Spleen (tissue), 13 donors: ENCODE measurements at places on chromosomes 1 and 21.

GRCh38 chr1:198845851-198846250, 207.0 kb downstream of the PTPRC start:
- DNase-seq, result no peak

- DNase-seq, result no peak
Observed at GRCh38 chr1:58880592-58880991, 96.7 kb upstream of the JUN start.

DNA sequence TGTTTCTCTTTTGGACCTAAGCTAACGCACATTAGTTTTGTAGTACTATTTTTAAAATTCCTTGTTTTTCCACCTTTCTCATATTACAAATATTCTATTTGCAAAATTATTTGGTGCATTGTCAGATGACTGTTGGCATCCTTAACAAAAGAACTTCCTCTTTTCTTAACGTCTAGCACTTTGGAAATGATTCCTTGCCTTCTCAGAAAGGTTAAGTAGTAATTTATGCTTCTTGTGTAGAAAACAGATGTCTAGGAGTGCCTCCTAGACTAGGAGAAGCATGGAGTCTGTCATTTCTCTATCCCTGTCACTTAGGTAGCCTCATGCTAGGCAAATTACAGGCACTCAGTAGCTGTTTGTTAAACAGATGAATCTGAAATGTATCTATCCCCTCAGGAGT, 64.4 kb downstream of the HSPA13 start:
- DNase-seq, result no peak

DNA sequence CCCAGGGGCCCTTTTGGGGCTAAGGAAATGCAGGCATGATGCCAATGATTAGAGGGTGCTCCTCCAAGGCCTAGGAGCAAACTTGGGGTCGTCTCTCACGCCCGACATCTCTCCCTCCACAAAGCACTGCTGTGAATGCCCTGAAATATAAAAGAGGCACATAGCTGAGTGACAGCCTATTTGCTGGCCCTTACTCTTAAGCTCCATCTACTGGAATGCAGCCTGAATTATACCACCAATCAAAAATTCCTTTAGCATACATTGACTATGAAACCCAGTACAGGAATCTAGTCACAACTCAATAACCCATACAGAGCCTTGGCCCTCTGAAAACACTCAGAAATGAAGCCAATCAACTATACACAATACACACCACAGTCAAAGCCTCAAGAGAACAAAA, 105.5 kb downstream of the LRIG2 start:
- DNase-seq, result no peak

DNA sequence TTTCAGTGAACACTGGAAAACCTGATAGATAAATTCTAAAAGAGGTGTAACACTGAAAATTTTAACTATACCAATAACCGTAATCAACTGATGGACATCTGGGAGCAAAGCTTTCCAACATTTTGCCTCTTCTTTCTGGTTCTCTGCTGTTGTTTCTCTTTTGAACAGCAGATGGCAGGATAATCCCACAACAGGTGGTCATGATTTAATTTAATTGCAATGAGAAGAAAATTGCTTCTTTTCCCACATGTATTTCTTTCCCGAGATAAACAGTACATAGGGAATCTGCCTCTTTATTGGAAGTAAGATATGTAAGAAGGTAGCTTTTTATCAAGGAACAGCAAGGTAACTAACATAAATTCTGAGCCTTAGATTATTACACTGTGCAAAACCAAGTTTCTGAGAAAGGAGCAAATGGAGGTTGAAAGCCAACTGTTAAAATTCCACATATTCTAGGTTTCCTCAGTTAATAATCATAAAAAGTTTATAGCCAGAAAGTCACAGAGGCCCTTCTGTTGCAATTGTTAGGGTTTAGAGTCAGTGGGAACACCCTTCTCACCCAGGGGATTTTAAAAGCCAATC, 72.9 kb downstream of the RPS6KA1 start:
- DNase-seq, result no peak

DNA sequence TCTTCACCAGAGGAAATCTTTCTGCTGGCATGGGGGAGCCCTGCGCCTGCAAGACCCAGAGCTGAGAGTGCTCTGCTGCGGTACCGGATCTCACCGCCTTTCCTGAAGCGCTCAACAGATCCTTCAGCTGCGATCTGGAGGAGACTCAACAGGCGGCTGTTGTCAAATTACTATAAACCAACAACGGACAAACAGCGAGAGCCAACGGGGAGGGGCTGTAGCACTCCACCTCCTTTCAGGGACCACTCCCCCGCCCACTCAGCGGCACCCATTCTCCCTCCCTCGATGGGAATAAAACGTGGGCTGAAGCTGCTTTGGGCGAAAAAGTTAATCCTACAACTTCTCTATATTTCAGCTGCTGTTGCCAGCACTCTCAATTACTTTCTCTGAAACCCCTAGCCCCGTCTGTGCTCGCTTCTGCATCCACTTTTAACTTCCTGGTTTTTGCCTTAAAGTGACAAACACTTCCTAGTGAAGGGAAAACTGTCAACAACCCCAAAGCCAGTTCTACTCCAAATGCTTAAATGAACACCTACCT, at the start of gene FMO5:
TSS of gene FMO5 (minus strand) at position 147 of the 538 bp plus-strand sequence. CDS start 310 bp downstream, outside the sequence.
- DNase-seq, result peak; percentile 85

GRCh38 chr1:36273024-36273423, 33.1 kb upstream of the SH3D21 start:
- no peak for DNase-seq

DNA sequence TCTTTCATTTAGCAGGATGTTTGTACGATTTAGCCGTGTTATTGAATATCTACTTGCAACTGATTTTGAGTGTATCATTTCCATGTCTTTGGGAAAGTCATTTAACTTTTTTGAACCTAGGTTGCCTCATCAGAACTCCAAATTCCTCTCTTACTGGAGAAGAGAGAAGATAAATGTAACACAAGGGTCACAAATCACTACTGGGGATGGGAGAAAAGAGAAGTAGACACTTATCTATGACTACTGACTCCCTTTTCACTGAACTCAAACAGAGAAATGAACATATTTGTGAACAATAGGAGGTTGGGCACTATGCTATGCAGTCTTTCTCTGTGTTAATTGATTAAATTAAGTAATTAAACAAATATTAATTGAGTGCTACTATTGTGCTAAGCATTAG, 42.2 kb downstream of the TENT5C start:
- no peak for DNase-seq

GRCh38 chr1:154411525-154411924, 6.4 kb downstream of the IL6R start:
- no peak for DNase-seq

GRCh38 chr1:42838482-42839190, 7.8 kb upstream of the ZNF691 start:
- DNase-seq, result no peak

DNA sequence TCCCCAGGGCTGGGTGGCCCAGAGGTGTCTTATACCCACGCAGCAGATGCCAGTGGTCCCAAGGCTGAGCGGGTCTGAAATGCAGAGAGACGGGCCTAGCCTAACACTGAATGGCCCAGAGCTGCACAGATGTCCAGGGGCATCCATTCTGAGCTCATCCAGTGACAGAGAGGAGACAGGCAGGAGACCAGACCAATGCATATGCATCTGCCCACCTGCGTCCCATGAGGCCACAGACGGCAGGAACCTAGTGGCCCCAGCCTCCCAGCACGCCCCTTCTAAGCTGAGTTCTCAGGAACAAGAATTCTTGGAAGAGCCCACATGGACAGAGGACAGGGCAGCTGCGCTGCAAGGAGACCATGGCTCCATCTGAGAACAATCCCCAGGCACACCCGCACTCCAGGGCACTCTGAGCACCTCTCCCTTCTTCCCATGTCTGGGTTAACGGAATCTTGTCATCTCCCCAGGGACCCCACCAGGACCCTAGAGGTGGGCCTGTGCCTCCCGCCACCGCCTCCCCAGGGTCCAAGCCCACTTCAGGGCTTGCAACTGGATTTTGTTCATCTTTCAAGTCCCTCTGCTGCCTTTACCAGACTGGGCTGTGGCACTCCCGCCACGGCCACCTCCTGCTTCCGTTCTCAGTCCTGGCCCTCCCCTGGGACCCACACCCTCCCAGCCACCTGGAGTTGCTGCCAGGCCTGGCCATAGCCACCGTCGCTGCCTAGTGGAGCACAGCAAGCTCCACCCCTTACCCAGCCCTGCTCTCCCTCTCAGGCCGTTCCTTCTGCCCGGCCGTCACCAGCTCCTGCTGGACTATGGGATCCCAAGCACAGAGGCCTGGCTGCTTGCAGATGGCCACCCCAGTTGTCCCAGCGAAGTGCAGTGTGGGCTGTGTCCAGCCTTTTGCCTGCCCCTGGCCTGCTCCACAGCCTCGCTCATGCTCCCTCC, 3.3 kb downstream of the WNT3A start:
- peak; percentile 67 for DNase-seq

GRCh38 chr1:196887515-196888239, at the start of gene CFHR4:
Gene CFHR4 (plus strand): TSS chr1:196888052. CDS start chr1:196888151, 99 bp downstream.
- DNase-seq, result no peak

GRCh38 chr1:230907472-230908205, 39.3 kb upstream of the C1orf198 start:
- no peak for DNase-seq

GRCh38 chr1:169604781-169605560, 18.7 kb upstream of the F5 start:
- peak; percentile 86 for DNase-seq

- no peak for DNase-seq
Observed at GRCh38 chr1:236021424-236022135, 43.3 kb downstream of the NID1 start.

DNA sequence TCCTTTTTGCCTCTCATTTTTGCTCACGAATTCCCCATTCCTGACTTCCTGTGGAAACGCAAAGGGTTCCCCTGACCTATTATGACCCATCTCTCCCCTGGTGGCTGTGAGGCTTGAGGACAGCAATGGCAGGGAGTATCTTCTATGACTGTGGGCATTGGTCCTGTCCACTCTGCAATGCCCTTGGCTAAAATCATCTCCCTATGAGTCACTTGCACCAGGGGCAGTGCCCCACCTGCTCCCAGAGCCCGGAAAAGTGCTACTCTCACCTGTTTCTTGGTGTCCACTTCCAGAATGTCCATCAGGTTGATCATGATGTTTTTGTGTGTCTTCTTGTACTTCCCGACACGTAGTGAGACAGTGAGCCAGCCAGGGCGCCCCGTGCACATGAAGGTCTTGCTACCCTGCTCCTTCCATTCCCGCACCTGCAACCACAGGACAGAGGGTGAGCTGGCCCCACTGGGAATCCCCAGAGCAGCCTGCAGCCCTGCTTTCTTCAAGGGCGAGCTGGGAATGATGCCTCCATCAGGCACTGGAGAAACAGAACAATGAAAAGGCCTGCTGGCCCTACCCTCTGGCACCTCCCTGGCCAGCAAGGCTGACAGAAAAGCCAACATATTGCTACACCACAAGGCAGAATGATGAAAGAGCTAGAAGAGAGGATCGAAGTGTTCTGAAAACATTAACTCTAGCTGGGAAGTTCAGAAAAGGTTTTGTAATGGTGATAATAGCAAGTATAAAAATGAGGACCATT, 3.5 kb downstream of the DHCR24 start:
- DNase-seq, result no peak

- DNase-seq, result no peak
Observed at GRCh38 chr1:17553975-17554700, 14.6 kb downstream of the ARHGEF10L start.

DNA sequence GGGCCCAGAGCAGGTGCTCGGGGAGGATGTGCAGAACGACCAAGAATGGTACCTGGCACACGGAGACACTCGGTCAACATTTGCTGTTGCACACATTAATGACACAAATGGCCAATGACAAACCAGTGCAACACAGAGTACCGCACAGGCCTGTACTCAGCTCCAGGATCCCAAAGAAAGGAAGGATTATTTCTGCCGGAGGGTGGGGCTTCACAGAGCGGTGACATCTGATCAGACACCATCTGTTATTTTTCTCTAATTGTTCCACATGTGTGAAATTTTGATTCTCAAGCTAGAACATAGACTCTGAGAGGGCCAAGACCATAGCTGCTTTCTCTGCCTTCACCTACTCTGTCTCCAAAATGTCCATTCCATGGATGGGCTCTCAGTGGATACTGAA, 100.4 kb downstream of the MRPL37 start:
- no peak for DNase-seq

DNA sequence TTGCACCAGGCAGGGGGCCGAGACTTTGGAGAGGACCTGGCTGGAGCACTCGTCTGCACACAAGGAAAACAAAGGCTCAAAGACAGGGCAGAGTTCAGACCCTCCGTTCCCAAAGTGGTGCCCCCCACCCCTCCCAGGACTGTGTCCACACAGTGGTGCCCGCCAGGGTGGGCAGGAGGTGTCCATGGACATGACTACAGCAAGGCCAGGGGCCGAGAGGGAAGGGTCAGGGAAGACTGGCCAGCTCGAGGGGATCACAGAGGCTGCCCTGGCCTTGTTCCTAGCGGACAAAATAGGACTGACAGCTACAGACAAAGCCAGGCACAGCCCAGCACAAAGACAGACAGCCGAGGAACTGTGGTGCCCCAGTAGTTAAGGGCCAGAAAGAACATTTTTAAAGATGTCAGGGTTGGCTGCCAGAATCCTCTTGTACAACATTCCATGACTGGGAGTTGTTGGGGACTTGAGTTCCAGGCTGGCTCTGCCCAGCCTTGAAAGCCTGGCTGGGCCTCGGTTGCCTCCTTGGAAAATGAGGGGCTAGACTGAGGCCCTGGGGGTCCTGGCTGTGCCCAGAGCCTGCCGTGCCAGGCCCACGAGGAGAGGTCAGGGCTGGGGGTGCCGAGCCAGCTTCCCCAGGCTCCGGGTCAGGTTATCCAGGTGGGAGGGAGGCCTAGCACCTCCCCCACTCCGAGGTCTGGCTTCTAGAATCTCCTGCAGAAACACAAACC, 63.7 kb downstream of the SLX9 start:
- DNase-seq, result peak; percentile 63

DNA sequence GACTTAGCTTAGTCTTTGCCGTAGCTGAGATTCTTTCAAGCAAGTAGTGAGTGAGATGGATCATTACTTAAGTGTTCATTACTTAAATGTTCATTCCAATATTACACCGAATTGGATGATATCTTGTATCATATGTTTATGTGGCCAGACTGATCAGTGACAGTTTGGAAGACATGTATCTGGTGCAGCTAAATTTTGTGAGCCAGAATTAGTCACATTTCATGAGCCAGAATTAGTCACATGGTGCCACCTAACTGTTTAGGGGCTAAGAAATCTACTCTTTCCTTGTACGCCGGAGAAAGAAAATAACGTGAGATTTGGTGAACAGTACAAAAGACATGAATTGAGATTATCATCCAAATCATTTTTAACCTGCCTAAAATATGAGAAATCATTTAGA, 355.6 kb downstream of the USP25 start:
- DNase-seq, result no peak
